ENCODE measurements at places on chromosomes 3 and 15.

DNA sequence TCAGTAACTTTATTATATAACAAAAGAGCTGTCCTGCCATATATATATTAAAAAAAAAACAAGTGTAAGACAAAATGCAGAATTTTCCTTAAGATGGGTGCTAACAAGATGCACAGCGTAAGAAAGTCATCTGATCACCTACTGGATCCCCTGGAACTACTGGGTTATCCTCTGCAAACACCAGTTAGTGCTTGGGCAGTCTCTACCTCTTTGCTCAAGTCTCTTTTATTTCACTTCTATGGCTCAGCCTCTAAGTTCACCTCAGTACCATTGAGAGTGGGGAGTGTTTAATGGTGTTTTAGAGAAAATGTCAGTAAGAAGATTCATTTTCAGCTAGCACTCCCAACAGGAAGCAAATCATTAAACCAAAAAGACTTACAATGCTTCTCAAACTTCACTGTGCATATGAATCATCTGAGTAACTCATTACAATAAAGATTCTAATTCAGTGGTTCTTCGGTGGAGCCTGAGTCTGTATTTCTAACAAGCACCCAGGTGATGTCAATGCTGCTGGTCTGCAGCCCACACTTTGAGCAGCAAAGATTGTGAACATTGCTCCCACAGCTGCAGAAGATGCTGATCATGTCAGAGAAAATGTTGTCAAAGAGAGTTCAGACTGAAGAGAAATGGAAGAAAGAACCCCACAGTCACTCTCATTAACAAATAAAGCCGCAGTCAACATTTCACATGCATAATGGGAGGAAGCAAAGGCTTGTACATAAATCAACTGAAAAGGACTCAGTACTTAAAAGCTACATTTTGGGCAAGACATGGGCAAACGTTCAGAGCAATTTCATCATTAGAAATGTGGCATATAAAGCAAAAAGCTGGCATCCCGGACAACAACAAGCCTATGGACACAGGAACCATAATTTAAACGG is 227.1 kb upstream of the ATP11B start:
- no peak for DNase-seq

- no peak for DNase-seq
Observed at GRCh38 chr15:40063563-40064011, 24.6 kb upstream of the SRP14 start.

DNA sequence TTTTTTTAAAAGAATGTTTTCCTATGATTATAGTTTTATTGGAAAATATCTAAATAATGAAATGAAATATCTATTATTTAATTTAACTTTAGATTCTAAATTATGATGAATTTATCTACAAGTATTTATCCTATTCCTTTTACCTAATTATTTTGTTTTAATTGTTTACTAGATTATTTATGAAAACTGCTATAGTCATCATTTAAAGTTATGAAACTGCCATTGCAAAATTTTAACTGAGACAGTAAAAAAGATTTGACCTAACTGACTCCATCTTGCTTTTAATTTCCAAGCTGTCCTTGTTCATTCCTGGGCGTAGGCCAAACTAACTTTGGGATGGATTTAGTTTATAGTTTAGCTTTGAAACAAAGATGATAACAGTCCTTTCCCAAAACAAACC is 25.9 kb upstream of the FAM3D start:
- DNase-seq, result no peak

- DNase-seq, result no peak
Observed at GRCh38 chr3:61608072-61608471, 46.7 kb downstream of the PTPRG start.

DNA sequence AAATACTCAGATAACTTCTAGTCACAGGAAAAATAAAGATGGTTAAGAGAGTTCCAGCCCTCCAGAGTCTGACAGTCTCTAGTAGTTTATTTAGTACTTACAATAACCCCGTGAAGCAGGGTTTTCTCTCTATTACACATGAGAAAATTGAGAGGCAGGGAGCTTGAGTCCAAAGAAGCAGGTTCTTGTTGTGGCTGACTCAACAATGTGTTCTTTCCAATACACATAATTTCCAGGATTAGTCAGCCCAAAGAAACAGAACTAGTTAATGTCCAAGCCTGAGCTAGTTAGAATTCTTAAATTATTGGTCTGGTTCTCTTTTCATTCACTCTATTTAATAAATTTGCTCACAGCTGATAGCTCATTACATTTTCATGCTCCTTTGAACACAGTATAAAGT is 49.9 kb downstream of the ALDH1A2 start:
- DNase-seq, result no peak

GRCh38 chr3:40167958-40168357 is 141.5 kb upstream of the EIF1B start:
- DNase-seq, result no peak

GRCh38 chr3:103446953-103447629 is 1012.3 kb downstream of the ZPLD1 start:
- no peak for DNase-seq

All from suppressor macrophage treated with lipopolysaccharide for 1 hour (primary cell).